GM23338 (cell line): ENCODE measurements at places on chromosomes 3 and 15.

GRCh38 chr3:45887285-45887684 is 942 bp downstream of the CCR9 start:
- no peak for DNase-seq

- peak; percentile 73 for DNase-seq
Measured at GRCh38 chr3:82163907-82164520, 402.6 kb upstream of the GBE1 start.

DNA sequence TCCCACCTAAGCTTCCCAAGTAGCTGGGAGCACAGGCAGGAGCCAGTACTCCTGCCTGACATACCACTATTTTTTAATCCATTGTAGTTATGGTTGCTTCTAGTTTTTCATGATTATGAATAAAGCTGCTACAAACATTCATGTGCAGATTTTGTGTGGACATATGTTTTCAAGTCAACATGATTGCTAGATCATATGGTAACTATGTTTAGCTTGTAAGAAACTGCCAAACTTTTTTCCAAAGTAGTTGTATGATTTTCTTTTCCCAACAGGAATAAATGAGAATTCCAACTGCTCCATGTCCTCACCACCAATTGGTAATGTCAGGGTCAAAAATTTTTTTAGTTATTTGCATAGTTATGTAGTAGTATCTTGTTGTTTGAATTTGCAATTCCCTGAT is 136.8 kb upstream of the THRB start:
- DNase-seq, result no peak

GRCh38 chr3:41295740-41296139 is 96.4 kb downstream of the CTNNB1 start:
- no peak for DNase-seq

DNA sequence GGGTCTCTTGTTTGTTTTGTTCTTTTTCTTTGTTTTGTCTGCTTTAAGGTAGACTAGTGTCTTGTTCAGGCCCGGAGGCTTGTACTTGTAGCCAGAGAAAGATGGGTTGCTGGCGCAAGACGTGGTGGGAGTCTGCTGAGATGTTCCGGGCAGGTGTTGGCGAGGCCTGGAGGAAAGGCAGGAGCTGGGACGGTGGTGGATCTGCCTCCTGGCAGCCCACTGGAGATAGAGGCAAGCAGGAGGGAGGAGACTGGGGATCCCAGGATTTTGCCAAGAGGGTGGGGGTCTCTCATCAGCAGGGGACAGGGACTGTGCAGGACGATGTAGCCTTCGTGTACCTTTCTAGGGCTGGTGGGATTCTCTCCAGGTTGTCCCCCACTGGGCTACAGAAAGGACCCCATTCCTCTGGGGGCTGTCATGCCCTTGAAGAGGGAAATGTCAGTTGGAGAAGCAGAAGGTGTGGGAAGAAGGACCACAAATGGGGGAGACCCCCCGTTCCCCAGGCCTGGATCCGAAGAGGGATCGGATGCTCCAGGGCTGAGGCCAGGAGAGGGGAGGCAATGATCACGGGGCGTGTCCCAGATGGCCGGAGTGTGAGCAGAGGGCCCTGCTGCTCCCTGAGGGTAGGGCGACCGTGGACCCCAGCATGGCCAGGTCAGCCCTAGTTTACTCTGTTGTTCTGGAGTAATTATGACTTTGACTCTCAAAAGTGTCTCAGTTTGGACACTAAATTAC is 7.0 kb downstream of the CHAC1 start:
- no peak for DNase-seq

DNA sequence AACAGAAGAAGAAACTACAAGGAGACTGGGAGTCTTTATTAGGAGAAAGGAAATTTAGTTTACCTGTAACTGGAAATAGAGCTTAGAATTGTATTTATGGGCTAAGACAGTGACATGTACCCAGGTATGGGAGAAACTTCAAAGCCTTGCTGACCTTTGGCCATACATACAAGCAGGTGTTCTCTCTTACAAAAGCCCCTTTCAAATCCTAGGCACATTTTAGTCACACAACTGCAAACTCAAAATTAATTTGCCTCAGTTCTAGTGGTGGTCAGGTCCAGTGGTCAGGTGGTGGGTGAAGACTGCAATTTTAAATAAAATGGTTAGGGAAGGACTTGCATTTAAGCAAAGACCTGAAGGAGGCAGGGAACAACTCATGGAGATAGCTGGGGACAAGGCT is 30.4 kb downstream of the GATM start:
- no peak for DNase-seq

DNA sequence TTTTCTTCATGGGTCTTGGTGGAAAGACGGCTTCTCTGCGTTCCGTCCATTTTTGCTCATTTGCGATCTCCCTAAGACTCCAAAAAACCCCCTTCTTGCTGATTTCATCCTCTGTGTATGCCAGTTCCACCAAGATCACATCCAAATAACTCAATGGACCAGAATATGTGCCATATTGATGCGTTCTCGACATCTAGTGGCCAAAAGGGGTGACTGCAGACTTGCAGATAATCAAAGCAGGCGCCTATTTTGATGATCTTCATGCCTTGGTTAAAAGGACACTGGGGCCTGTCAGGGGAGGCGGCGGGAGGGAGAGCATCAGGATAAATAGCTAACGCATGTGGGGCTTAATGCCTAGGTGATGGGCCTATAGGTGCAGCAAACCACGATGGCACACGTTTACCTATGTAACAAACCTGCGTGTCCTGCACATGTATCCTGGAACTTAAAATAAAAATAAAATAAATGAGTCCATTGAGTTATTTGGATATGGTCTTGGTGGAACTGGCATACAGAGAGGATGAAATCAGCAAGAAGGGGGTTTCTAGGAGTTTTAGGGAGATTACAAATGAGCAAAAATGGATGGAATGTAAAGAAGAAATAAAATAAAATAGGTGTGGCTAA is 104.2 kb upstream of the RAD18 start:
- DNase-seq, result peak; percentile 86

DNA sequence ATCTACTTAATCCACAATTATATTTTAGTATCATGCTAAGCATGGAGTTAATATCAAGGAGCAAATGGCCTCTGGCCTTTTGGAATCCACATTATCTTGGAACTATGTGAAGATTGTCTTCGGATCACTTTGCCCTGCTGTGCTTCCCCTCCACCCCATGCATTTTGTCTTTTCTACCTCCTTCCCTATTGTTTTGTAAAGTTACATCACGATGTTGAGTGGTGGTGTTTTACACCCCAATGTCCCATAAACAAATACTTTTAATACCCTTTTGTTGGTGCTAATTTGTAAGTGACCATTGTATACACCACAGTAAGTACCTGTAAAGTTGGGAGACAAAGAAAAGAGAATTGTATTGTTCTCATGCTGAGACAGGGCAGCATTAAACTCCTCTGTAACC is 258.4 kb upstream of the ZNF717 start:
- peak; percentile 80 for DNase-seq

- DNase-seq, result no peak
Measured at GRCh38 chr15:72995849-72996248, 56.4 kb upstream of the NEO1 start.

GRCh38 chr15:98703126-98703685 is 54.9 kb downstream of the IGF1R start:
- DNase-seq, result no peak

DNA sequence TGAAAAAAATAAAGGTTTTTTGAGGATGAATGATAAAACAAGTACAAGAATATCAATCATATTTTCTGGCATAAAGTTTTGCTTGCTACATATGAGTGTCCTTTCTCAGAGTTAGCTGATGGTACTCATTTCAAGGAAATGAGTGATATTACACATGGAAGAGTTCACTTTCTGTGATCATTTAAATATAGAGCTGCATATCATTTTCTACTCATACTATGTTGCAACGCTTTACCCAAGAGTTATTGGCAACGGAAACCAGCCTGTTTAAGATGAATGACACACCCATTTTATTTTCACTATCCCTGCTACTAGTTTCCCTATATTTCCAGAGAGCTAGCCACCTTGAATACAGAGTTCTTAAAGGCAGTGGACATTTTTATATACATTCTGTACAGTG is 35.4 kb upstream of the RBMS3 start:
- DNase-seq, result no peak

DNA sequence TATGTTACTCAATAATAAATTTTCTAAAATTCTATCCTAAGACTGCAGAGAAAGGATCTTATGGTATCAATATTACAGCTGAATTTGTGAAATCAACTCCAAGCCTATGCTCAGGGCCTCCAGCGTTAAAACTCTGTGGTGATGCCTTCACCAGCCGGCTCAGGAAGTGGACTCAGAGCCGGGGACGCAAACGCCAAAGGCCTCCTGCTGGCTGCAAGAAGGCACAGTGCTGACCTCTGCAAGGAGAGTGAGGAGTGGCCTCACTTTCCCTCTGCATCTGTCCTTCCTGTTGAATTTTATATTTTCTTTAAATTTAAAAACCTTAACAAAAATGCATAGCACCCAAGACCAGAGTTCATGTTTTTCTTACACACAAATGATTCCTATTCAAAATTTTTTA is 48.5 kb downstream of the HERC2 start:
- peak; percentile 56 for DNase-seq

DNA sequence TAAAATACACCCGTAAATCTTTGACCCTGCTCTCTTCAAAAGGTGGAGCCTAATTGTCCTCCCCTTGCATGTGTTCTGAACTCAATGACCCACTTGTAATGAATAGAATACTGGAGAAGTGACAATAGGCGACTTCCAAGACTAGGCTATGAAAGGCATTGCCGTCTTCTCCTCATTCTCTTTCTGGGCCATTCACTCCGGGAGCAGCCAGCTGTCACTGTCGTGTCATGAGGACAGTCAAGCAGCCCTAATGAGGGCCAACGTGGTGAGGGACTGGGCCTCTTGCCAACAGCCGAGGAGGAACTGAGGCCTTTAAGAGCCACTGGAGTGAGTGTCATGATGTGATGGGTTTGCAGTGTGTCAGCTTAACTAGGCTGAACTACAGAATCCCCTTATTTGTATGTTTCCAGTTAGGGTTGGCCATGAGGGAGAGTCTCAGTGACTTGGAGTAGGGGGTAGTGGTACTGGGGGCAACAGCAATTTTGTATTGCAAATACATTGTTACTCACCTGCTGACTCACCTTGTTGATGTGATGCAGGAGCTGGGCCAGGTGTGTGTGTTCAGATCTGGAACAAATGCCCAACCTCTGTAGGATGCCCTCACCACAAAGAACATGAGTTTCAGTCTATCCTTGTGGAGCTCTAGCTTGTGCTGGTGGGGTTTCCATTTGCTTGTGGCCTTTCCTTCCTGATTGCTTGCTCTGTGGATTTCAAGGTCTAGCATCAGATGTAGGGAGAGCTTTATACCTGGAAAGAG is 188.5 kb upstream of the PROK2 start:
- DNase-seq, result no peak

DNA sequence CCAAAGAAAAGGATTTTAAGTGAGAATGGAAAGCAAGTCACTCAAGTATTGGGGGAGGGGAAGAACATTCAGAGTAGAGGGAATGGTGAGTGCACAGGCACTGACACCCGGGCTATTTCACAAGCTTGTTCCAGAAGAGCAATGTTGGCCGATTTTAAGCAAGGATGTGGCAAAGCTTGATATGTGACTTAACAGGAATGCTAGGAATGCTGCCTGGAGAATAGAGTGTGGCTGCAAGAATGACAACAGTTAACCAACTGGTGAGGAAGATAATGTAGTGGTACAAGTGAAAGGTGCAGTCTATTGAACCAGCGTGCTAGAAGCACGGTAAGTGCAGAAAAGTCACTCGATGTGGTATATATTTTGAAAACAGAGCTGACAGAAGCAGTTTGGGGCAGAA is 6.2 kb upstream of the CCDC80 start:
- peak; percentile 82 for DNase-seq

DNA sequence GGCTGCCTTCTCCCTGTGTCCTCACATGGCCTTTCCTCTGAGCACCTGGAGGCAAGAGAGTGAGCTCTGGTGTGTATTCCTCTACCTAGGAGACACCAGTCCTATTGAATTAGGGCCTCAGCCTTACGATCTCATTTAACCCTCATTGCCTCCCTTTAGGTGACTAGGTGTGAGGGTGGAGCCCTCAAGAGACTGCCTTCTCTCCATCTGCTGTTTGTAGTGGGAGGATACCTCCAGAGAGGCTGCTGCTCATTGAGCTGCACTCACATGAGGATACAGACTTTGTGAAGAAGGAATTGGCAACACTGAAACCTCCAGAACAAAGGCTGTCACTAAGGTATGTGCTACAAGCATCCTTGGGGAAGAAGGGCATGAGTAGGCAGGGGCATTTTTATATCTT is at the start of gene CCR8:
Gene CCR8 (plus strand): TSS at position 217 of the 400 bp plus-strand sequence. CDS start 2,623 bp downstream, outside the sequence.
- DNase-seq, result no peak

DNA sequence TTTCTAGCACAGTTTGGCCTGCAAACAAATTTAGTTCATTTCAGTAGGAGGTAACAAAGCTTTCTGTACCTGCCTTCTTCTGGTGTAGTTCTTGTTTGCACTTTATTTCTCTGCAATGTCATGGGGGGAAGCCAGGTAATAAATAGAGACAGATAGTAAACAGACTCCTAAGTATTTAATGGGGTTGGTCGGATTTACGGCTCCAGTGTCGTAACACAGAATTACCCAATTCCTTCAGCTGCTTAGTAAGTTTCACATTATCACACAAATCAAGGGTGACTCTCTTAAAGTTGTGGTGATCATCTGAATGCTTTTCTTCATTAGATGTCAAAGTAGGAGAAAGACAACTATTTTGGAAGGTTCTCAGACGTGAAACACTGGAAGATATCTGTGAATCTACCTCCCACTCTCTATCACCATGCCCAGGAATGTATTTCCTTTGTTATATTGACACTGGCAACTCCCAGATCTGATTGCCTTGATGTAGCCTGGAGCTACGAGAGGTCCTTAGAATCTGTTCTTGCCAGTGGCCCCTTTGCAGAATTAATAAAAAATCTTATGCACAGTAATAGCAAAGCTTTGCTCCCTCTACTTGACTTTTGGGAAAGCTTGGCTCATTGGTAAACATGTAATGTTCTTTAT is 25.0 kb upstream of the TMC3 start:
- no peak for DNase-seq

- no peak for DNase-seq
Measured at GRCh38 chr3:150429767-150430671, 21.9 kb downstream of the TSC22D2 start.

GRCh38 chr3:148901987-148902791 is 37.1 kb downstream of the CPA3 start:
- DNase-seq, result no peak

DNA sequence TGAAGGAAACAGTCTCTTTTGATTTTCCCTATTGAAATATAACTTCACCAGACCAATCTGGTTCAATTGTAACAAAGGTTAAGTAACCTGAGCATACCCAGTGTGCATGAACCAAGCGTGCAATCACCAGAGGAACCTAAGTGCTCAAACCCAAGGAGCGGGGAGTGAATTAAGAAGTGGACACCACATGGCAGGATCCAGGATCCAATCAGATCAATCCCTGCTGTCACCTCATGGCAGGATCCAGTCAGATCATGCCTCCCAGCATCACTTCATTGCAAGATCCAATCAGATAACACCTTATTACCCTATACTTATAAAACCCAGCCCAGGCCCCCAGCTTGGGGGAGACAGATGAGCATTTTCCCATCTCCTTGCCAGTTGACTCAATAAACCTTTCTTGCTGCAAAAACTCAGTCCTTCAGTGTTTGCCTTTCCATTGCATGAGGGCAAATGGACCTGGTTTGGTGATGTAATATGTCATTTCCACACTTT is 38.9 kb upstream of the RNU6-1 start:
- DNase-seq, result no peak

GRCh38 chr15:98304371-98304770 is 343.9 kb downstream of the ARRDC4 start:
- no peak for DNase-seq

- DNase-seq, result no peak
Measured at GRCh38 chr3:100245136-100245535, 15.7 kb upstream of the TBC1D23 start.

- DNase-seq, result no peak
Measured at GRCh38 chr3:89217148-89217685, 109.8 kb downstream of the EPHA3 start.
